ENCODE measurements at places on chromosomes 1 and 21. TPM values are rescaled to one million over a fixed set of nuclear protein-coding genes. Genes with fewer than 3 reads are reported as not detected.

Gene C1orf185
- not detected for total RNA-seq

GRCh38 chr1:189374816-189375215, 1102.8 kb downstream of the BRINP3 start:
- no peak for DNase-seq

- no peak for DNase-seq
Measured at GRCh38 chr1:154682254-154682653, 74.3 kb upstream of the ADAR start.

GRCh38 chr1:15959827-15960446, 16.0 kb downstream of the ZBTB17 start:
- DNase-seq, result no peak

GRCh38 chr1:203619091-203619780, 7.4 kb upstream of the ATP2B4 start:
- DNase-seq, result no peak

DNA sequence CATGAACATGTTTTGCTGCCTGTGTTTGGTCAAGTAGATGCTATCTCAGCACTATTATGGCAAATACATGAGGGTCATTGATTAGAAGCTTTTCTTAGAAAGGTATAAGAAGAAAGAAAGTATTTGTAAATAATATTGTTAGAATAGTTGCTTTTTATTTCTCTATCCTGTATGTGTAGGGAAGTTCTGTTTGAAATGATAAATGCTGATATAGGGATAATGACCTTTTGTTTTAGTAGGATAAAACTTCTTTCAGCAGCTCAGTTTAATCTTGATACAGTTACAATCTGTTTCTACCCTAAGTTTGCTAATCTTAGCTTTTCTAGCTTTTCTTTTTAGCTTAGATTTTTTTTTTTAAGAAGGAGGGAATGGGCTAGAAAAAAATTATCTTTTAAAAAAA, 63.3 kb downstream of the USP25 start:
- DNase-seq, result no peak

GRCh38 chr1:116997636-116998035, 3.9 kb upstream of the CD101 start:
- DNase-seq, result no peak

Gene METTL18
- total RNA-seq, result 4.1 TPM

Gene OR2G6
- total RNA-seq, result not detected

DNA sequence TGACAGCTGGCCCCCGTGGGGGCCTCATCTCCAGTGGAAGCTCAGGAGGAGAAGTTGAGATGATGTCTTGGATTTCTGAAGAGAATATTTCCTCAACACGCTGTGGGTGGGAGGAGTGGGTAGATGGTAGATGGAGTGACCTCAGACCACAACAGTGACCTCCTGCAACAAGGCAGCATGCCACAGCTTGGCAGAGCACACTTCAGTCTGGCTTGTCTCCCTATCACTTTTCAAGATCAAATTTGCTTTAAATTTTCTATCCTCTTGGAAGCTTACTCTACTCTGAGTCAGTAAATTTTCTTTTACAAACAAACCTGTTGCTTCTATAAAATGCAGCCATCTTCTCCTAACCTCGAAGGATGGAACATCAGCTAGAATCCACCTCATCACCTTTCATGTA, 59.7 kb downstream of the NTPCR start:
- DNase-seq, result peak; percentile 10

GRCh38 chr1:232183802-232184201, 446.1 kb downstream of the SIPA1L2 start:
- DNase-seq, result no peak

DNA sequence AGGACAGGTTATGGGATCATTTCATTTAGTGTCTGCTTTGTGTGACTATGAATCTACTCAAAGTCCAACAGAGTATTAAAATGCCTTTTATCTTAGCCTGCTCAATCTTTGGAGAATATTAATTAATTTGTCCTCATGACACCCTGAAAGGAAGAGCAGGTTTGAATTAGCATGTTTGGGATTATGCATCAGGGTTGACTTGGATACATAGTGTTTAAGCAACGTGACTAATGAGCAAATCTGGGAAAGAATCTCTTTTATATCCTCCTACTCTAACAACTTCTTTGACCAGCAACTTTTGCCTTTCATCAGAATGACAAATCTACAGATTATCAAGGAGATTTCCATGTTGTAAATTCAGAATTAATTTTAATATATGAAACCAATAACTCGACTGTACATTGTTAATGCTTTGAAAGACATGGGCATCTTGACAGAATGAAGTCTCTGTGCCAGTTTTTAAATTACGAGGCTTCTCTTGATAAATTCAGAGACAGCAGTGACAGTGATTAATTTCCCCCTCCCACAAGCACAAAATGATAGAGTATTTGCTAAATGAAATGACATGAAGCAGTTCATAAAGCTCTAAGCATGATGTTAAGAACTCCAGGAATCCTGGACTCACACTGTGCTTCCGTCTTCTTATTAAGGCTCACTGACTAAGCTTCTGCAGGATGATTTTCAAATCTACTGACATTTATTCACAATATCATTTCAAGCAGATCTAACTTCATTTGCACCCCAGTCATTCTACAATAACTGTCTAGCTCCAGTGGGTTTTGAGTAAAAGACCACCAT, 156.5 kb downstream of the PCNX2 start:
- peak; percentile 42 for DNase-seq

DNA sequence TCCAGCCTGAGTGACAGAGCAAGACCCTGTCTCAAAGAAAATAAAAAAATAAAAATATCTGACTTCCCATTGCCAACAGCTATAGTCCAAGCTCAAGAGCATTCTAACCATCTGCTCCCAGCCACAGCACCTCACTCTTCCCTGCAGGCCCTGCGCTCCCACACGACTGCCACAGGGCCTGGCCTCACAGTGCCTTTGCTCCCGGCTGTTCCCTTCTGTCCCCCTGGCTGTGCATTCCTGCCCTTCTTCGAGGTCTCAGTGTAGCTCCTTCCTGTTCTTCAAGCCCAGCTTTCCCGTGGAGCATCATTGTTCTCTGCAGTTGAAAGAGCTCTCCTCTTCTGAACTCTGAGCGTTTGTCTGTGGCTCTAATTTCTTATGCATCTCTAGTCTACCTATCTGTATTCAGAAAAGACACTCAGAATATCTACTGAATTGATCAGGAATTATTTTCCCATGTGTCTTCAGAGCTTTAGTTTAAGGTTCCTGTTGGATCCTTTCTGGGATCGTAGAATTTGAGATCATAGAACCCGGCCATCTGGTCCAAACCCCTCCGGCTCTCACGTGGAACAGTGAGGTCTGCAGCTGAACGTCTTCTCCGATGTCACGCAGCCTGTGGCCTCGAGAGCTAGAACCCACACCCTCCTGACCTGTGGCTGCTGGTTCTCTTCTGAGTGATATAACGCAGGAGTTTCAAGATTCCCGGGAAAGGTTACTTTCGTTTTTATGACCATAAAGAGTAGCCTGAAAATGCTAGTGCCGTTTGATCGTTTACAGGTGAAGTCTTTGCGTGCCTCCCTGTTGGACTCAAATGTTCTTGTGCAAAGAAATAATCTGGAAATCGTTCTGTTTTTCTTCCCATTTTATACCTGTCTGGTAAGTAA, 54.4 kb downstream of the DOP1B start:
- no peak for DNase-seq

- no peak for DNase-seq
Measured at GRCh38 chr1:94741510-94741909, 78.6 kb upstream of the SLC44A3 start.

DNA sequence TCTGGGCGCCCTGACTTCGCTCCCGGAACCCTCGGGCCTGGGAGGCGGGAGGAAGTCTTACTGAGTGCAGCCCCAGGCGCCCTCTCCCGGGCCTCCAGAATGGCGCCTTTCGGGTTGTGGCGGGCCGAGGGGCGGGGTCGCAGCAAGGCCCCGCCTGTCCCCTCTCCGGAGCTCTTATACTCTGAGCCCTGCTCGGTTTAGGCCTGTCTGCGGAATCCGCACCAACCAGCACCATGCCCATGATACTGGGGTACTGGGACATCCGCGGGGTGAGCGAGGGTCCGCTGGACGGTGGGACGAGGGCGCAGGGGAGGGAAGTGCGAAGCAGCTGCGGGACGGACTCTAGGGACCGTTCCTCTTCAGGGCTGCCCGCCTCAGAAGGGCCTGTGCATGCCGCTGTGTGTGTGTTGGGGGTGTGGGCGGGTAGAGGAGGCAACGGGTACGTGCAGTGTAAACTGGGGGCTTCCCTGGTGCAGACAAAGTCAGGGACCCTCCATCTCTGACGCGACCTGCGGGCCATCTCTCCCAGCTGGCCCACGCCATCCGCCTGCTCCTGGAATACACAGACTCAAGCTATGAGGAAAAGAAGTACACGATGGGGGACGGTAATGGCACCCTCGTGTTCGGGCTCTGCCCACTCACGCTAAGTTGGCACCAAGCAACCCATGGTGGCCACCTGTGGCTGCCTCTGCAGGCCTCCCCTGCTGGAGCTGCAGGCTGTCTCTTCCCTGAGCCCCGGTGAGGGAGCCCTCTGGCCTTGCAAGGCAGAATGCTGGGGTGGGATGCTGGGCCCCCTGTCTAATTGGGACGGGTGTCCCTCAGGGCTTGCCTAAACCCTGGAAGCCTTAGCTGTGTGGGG, at the start of gene GSTM1:
TSS of gene GSTM1 (plus strand) at position 177 of the 859 bp plus-strand sequence. CDS start at position 234, 57 bp downstream.
- DNase-seq, result no peak

DNA sequence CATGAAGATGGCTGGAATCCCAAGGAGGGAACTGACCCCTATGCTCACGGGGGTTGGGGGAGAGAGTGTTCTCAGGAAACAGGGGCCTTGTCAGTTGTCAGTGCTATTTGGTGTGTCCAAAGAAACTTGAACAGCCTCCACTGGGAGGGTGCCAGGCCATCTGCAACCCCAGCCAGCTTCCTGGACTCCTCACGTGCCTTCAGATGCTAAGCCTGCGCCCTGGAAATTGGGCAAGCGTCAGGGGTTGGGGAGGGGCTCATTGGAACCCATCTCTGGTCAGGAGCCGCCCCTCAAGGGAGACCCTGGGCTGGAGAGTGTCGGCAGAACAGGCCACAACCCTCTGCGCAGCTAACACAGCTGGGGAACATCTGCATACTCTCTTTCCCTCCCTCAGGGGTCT, 13.1 kb upstream of the LHX4 start:
- no peak for DNase-seq

Gene APH1A
- total RNA-seq, result 99.9 TPM
